ENCODE measurements at places on chromosomes 1 and 21.
A peak's percentile ranks its signal among the peaks of the same experiment; 100 is the strongest.

- no peak for DNase-seq
These were observed 155.3 kb downstream of the DISC1 start for GRCh38 chr1:231781892-231782291.

DNA sequence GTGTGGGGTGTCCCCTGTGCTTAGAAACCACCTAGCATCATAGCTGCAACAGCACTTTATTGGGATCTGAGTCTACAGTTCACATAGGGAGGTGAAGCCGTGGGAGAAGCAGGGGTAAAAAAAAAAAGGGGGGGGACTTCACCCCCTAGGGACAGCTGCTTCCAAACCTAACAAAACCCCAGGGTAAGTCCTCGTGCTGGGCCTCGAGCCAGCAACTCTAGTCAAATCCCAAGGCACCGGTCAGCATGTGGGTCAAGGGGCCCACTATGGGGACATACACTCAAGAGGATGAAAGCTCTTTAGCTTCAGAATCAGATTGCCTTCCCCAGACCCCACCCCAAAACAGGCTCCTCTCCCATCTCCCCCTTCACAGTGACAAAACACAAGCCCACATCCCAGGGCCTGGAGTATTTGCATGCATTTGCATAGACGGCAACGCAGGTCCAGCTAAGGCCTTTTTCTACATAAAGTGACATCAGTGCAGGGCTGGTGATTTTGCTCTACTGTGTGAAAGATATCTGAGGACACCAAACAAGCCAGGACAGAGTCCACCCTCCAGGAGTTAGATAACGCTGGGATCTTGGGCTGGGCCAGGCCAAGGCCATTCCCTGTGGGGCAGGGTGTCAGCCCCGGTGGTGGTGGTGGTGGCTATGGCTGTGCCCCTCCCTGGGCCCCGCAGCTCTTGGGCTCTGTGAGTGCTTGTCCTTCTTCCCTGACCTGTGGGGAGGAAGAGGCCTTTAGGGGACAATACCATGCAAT lies 8.1 kb upstream of the PMVK start:
- no peak for DNase-seq

DNA sequence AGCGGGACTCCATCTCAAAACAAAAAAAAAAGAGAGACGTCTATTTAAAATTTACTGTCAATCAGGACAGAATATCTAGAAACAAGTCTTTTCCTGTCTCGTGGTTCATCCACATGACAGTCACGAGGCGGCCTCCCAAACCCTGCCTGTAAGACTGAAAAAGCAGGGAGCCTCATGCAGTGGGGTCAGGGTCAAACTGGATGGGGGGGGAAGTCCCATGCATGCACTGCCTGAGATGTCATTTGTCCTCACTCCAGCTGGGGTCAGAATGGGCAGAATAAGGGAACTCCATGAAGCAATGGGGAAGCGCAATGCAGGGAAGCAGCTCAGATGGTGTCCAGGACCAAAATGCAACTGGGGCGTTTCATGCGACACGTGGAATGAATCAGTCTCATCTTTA lies 85.5 kb downstream of the PIK3CD start:
- DNase-seq: no peak

GRCh38 chr1:19377812-19378718 lies 65.9 kb downstream of the SLC66A1 start:
- no peak for DNase-seq

GRCh38 chr1:109392788-109393616 lies 4.7 kb downstream of the SORT1 start:
- peak; percentile 20 for DNase-seq

DNA sequence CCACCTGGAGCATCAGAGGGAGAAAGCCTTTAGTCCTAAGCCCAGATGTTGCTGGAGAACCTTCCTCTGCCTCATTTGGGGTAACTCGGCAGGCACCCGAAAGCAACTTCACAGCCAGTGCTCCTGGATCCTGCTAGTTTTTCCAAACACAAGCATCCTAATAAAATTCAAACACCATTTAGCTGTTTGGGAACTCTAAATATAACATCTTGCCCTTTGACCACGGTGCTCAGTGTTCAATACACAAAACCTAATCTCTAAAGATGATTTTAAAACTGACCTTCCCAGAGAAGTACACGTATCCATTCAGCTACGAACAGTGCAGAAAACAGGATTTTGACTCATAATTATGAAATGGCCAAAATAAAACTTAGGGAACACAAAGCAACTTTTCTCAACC lies 40.3 kb downstream of the PROX1 start:
- no peak for DNase-seq

- DNase-seq: no peak
These were observed 101.2 kb downstream of the LAMC2 start for GRCh38 chr1:183287191-183287675.

GRCh38 chr1:247825362-247825761 lies 1.4 kb upstream of the OR14A16 start:
- DNase-seq: no peak

- DNase-seq: peak; percentile 8
These were observed 1.7 kb upstream of the KRTAP7-1 start for GRCh38 chr21:30831194-30831765.

DNA sequence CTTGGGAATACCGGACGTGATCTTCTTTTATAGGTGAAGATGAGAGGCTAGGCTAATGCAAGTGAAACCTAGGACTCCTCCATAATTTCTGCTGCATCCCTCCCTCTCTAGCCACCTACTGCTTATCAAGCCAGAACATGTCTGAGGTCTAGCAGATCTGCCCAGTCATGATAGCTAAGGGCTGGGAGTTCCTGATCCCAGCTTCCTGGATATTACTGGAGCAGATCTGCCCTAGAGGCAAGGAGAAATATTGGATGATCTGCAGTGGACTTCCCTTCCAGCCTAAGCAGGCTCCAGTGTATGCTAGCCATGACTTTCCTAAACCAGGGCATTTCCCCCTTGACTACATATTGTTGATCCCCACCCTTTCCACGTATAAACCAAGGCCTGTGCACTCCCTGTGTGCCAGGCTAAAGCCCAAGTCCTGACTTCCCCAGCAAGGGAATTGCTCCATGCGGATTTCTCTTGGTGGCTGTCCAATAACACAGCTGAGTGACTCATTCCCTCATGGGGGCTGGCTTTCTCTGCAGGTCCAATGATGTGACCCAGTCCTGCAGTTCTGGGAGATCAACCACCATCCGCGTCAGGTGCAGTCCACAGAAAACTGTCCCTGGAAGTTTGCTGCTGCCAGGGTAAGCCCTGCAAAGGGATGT lies 15.5 kb upstream of the SARS1 start:
- DNase-seq: no peak

- no peak for DNase-seq
These were observed 18.0 kb downstream of the FRRS1 start for GRCh38 chr1:99748419-99748818.

Measured in NCI-H1417 (cell line).